ENCODE measurements at places on chromosomes 6 and 20.

DNA sequence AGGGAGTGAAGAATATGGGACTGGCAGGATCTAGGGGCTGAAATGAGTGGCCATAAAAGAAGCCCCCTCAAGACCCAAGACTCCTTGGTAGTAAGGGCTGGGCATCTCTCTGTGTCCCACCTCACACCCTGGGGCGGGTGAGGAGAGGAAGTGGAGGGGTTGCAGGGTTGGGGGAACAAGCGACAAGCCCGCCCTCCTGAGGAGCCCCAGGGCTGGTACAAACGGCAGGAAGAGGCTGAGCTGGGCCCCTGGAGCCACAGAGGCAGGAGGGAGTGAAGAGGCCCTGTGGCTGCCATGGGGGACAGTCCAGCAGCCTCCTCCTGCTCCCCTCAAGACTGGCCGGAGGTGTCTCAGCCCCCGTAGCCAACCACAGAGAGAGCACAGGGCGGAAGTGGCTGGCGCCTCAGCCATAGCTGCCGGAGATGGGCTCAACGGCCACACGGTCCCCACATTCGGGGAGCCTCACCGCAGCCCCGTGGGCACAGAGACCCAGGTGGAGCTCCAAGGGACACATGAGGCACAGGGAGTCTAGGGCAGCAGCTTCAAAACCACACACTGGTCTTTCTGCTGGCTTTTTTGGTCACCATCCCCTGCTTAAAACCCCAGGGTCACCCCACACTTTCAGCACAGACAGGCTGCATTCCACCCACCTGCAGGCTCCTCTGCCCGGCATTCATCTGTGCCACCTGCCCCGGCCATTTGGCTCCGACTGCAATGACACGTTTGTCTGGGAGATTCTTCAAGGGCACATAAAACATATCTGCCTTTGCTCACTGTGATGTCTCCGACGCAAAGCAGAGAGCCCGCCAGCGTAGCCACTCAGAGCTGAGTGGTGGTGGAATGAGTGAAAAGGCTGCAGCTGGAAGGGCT, 524 bp downstream of the C20orf203 start:
- DNase-seq: no peak

GRCh38 chr6:140003217-140003616, 628.8 kb upstream of the CITED2 start:
- no peak for DNase-seq

DNA sequence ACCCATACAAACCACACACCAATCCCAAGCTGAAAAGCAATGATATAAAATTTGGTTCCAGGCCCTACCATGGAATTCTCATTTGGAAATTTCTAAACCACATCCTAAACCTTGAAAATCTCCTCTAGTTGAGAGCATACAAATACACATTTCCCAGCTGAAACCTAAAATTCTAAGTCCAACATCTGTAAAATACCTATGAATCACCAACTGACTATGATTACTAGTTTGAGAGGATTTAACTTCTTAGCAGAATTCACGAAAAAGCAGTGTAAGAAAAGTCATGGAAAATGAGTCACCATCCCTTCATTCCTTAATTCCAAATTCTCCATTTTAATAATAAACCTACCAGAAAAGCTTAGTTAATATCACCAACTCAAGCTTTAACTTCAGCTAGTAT, 15.4 kb downstream of the RANBP9 start:
- DNase-seq: peak; percentile 24

DNA sequence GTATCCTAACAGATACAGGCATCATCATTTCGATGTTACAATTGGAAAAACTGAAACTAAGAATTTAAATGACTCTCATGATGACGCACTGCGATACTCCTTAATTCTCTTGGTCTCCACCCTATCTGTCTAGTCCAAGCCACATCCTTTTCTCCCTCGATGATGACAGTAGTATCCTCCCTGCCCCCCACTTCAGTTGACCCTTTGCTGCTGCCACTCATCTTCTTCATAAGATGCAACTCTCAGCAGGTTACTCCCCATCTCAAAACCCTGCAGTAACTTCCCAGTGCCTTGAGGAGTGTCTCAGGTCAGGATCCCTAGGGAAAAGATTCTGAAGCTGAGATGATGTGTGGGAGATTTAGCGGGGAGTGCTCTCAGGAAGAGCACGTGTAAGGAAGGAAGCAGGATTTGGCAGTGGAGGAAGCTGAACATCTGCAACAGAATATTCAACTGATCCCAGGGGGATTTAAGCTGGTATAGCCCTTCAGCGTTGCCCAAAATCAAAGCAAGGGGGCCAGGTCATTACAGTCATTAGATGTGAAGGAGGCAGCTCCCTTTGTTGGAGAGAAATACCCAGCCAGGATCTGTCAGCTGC, 16.1 kb downstream of the JPH2 start:
- no peak for DNase-seq

DNA sequence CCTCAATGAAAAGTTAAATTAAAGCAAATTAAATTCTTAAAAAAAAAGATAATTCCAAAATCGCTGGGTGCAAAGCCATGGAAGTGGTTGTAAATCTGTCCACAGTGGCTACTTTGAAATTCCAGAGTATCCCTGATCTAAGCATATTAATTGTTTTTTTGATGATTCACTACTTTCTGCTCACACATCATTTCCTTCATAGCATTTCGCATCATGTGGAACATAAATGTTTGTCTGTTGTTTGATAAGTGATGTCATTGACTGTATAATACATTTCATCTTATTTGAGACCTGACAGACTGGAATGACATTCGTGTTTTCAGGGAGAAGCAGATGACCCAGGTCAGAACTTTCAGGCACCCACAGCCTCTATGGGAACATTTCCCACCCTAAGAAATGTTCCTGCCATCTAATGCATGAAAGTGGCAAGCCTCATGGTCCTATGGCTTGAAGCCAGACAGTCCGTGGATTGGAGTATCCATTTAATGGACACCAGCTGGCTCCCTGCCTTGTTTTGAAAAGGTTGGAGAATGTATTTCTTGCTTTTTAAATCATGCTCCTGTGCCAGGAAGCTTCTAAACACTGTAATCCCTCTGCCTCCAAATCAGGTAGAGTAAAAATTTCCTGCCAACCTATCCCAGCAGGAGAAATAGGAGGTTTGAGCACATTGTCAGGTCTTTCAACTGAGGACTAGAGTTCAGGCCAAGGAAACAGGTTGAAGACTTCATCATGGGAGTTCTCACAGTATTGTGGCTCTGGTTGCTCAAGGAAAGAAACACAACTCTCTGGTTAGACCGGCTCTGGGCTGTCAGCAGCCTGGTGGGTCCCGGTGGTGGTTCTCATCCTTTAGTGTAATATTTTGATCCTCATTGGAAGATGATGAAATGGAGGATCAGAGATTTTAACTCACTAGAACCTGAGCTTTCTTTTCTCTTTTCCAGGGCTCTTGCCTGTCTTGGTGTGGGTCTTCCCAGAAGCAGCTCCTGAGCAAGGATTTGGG, 157.9 kb downstream of the SLC24A3 start:
- DNase-seq: no peak

- DNase-seq: no peak
Observed at GRCh38 chr6:131182991-131183425, 47.7 kb downstream of the AKAP7 start.

- no peak for DNase-seq
Observed at GRCh38 chr20:2794202-2794748, 6.2 kb downstream of the CPXM1 start.

- no peak for DNase-seq
Observed at GRCh38 chr20:20368418-20369249, 730 bp downstream of the INSM1 start.

All from RCC 7860 (cell line).